A549 treated with GW870086 at 1 μM for 4 hours (cell line): ENCODE measurements at places on chromosomes 5 and 9. TPM values are rescaled to one million over a fixed set of nuclear protein-coding genes. Genes with fewer than 3 reads are reported as not detected.

WDR31 gene
- total RNA-seq: 0.69 to 1.4 TPM (median 1.2 TPM) in 5 replicates

PTCH1 gene
- total RNA-seq: 1.1 to 3.0 TPM (median 1.6 TPM) in 5 replicates

PALM2AKAP2 gene
- total RNA-seq: 0.09 to 0.68 TPM (median 0.14 TPM) in 5 replicates

ANKRD31 gene
- total RNA-seq: 0.02 to 0.08 TPM (median 0.06 TPM) in 5 replicates

KCTD16 gene
- 0.01 to 0.07 TPM (median 0.03 TPM) in 4 of 5 replicates, not detected in the other for total RNA-seq

IFNK gene
- total RNA-seq: not detected in 5 replicates

WNT8A gene
- total RNA-seq: not detected in 5 replicates

F12 gene
- total RNA-seq: 14.3 to 24.6 TPM (median 22.9 TPM) in 5 replicates

PCSK5 gene
- 1.1 to 1.7 TPM (median 1.4 TPM) in 5 replicates for total RNA-seq

DDX4 gene
- not detected in 5 replicates for total RNA-seq

PJA2 gene
- total RNA-seq: 11.0 to 19.1 TPM (median 16.3 TPM) in 5 replicates

N4BP3 gene
- total RNA-seq: 0.67 to 1.00 TPM (median 0.86 TPM) in 5 replicates

TMEM215 gene
- 0.03 TPM in 2 of 5 replicates, not detected in the others for total RNA-seq

LYSMD3 gene
- 7.4 to 11.0 TPM (median 10.1 TPM) in 5 replicates for total RNA-seq

FSD1L gene
- 2.5 to 5.1 TPM (median 3.5 TPM) in 5 replicates for total RNA-seq

C5orf58 gene
- total RNA-seq: not detected in 5 replicates

ADGRD2 gene
- total RNA-seq: not detected in 5 replicates

SMIM33 gene
- not detected in 5 replicates for total RNA-seq

C5orf52 gene
- total RNA-seq: not detected in 5 replicates

GOLGA1 gene
- total RNA-seq: 10.1 to 10.9 TPM (median 10.4 TPM) in 5 replicates

TTF1 gene
- 14.5 to 18.4 TPM (median 15.1 TPM) in 5 replicates for total RNA-seq

CBY3 gene
- not detected in 5 replicates for total RNA-seq

PCDHA7 gene
- 0.08 to 0.13 TPM (median 0.10 TPM) in 5 replicates for total RNA-seq

RNF180 gene
- 0.16 to 0.35 TPM (median 0.29 TPM) in 5 replicates for total RNA-seq

ARL14EPL gene
- 0.14 to 0.60 TPM (median 0.26 TPM) in 5 replicates for total RNA-seq

ZFP37 gene
- 1.3 to 2.5 TPM (median 2.0 TPM) in 5 replicates for total RNA-seq

SPATA31D1 gene
- total RNA-seq: not detected in 5 replicates

PCDHA1 gene
- 0.09 to 0.18 TPM (median 0.15 TPM) in 5 replicates for total RNA-seq

HAND1 gene
- total RNA-seq: 0.19 to 0.26 TPM (median 0.23 TPM) in 5 replicates

FLT4 gene
- 3.0 to 5.3 TPM (median 3.6 TPM) in 5 replicates for total RNA-seq

DEPDC1B gene
- 14.6 to 18.6 TPM (median 15.0 TPM) in 5 replicates for total RNA-seq

MCIDAS gene
- 1.4 to 2.2 TPM (median 1.9 TPM) in 5 replicates for total RNA-seq

EIF4E1B gene
- total RNA-seq: not detected in 5 replicates

SNCAIP gene
- not detected in 5 replicates for total RNA-seq

SPATA31E1 gene
- total RNA-seq: not detected in 5 replicates

ACOT12 gene
- total RNA-seq: 0.07 to 0.08 TPM in 2 of 5 replicates, not detected in the others
